Activated B cell treated with CpG ODN at 0.5 μM for 24 hours (primary cell): ENCODE measurements at places on chromosomes 5 and 9.

DNA sequence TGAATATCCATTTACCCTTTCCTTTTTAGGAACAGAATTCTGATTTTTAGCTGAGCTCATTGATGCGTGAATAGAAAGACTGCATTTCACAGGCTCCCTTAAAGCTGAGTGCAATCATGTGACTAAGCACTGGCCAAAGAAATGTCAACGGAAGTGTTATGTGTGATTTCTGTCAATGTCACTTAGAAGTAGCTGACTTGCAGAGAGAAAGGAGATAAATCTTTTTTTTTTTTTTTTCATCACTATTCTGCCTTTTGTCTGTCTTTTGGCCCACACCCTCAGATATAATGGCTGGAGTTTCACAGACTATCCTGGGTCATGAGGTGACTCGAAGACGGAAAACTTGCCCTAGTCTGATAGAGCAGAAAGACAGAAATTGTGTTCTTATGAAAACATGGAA, 39.3 kb upstream of the SLC27A6 start:
- DNase-seq: no peak

DNA sequence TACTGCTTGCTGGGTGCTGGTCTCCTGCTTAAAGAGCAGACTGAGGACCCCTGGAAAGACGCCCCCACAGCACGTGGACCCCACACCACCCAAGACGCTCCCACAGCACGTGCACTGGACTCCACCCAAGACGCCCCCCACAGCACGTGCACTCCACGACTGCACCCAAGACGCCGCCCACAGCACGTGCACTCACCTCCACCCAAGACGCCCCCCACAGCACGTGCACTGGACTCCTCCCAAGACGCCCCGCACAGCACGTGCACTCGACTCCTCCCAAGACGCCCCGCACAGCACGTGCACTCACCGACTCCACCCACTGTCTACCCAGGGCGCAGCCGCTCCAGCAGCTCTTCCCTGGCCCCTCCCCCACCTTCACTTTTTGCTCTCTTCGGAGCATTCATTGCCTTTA, 50.5 kb downstream of the EHMT1 start:
- no peak for DNase-seq

DNA sequence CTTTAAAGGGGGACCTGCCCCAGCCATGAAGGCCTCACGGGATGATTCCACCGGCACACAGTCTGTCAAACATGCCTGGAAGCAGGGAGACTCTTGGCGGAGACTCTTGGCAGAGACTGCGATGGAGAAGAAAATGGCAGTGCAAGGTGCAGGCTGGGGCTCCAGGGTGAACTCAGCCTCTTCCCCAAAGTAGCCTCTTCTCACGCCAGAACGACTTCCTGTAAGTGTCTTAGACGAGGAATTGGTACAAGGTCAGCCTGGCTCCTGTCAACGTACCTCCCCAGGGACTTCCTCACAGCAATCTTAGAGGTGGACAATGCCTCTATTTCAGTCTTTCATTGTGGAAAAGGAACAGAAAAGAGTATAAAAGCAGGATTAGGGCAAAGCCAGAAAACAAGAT, 109.3 kb downstream of the UGCG start:
- DNase-seq: no peak

- DNase-seq: no peak
Observed at GRCh38 chr5:91283899-91284298, 99.2 kb downstream of the ARRDC3 start.

GRCh38 chr9:137422604-137423513, at the start of the genes EXD3 and NOXA1:
TSS of gene EXD3 (minus strand) at chr9:137423162. CDS start at chr9:137395357, 27,805 bp downstream.
TSS of gene NOXA1 (plus strand) at chr9:137423393. CDS start at chr9:137423530, 137 bp downstream.
- DNase-seq: peak; percentile 97

DNA sequence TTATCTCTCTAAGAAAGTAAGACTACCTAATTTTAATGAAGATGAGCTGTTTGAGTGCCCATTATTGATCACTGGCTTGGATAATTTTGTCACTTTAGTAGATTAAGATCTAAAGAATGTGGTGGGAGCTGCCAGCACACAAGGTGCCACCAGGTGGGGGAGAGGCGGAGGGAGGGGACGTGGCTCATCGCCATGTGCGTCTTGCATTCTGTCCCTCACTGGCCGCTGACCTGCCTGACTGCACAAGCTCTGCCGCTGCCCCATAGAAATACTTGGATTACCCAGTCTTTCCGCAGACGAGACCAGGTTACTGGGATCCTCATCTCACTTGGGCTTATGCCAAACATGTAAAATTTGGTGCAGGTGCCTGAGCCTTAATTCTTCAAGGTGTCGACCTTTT, 37.6 kb downstream of the RHOBTB3 start:
- DNase-seq: no peak

DNA sequence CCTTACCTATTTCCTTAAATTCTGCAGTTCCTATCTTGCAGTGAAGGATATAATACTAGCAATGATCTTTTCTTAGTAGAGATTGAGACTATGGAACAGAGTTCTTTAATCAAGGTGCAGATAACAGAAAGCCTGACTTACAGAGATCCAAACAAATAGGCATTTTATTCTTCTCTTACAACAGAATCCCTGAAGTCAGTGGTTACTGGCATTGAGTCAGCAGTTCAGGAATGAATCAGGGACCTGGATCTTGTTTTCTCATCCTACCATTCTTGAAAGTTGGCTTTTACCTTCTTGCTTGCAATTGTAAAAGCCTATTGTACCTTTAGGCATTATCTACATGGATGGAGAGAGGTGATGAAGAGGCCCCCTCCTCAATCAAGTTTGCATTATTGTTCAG, 47.5 kb upstream of the TLE4 start:
- DNase-seq: no peak

GRCh38 chr9:119667163-119667562, 297.9 kb upstream of the BRINP1 start:
- DNase-seq: no peak

GRCh38 chr5:65900746-65901145, 25.6 kb upstream of the ERBIN start:
- no peak for DNase-seq

DNA sequence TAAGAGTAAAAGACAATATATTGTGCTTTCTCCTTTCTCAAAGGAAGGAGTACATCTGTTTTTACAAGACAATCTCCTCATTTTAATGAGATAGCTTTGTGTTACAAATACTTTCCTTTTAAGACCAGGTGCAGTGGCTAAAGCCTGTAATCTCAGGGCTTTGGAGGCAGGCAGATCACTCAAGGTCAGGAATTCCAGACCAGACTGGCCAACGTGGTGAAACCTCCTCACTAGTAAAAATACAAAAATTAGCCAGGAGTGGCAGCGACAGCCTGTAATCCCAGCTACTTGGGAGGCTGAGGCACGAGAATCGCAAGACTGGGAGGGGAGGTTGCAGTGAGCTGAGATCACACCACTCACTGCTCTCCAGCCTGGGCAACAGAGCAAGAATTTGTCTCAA, 11.8 kb downstream of the TMEM161B start:
- no peak for DNase-seq

- no peak for DNase-seq
Observed at GRCh38 chr9:83238871-83239640, 176.1 kb upstream of the RASEF start.

- DNase-seq: no peak
Observed at GRCh38 chr9:35254237-35254636, 92.4 kb downstream of the UNC13B start.

- DNase-seq: no peak
Observed at GRCh38 chr9:114390952-114391351, 3.2 kb upstream of the AKNA start.

- no peak for DNase-seq
Observed at GRCh38 chr5:167639766-167640165, 651.7 kb upstream of the WWC1 start.

DNA sequence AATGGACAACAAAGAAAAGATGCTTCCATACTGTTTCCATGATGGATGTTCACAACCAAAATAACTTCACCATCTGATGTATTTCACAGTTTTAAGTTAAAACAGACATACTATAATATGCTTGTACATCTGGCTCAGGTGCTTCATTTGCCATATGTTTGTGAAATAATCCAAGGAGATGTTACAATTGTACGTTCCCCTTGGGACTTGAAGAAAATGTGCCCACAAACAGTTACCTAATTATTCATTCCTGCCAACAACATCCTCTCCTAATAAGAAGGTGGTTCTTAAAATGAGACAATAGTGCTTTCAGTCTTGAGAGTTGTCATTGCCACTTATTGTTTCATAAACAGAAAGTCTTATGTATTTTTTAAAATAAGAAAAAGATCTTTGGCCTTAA, 33.1 kb upstream of the SMARCA2 start:
- no peak for DNase-seq

- no peak for DNase-seq
Observed at GRCh38 chr9:892123-892522, 50.6 kb downstream of the DMRT1 start.

DNA sequence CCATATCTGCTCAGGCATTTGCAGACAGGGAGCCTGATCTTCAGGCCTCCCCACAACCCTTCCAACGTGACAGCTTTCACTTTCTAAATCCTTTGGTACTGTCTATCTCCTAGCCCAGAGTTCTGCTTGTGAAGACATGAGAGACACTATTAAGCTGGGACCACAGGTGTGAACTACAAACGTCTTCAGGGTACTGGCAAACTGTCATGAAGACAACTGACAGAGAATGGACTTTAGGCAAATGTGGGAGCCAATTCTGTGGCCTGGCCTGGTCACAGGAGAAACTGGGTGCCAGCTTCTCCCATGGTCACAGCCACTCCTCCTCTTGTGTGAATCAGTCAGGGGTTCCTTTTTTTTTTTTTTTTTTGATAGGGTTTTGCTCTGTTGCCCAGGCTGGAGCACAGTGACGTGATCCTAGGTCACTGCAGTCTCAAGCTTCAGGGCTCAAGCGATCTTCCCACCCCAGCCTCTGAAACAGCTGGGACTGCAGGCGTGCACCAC, 10.4 kb downstream of the TRIM14 start:
- no peak for DNase-seq

DNA sequence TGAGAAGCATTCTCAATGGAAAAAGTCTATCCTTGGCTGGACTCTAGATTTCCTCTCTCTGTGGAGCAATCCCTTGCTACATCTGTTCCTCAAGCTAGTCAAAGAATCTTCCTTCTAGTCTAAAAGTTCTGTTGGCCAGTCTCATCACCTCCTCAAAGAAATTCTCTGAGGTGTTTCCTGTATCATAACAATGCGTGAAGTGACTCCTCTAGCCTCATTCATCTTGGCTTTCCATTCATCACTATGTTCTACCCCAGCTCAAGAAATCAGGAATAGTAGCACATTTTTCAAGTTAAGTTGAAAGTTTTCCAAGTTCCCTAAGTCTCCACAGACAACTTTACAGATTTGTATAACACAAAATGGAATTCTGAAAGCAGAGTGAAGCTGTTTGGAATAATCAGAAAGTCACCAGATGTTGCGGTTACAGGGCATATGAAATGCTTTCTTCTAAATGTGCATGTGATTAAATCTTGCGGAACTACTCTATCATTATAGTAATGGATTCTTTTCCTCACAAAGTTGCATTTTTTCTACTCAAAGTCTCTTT, 176.6 kb upstream of the FREM1 start:
- no peak for DNase-seq

- DNase-seq: no peak
Observed at GRCh38 chr5:9692576-9692975, 62.4 kb upstream of the TAS2R1 start.

DNA sequence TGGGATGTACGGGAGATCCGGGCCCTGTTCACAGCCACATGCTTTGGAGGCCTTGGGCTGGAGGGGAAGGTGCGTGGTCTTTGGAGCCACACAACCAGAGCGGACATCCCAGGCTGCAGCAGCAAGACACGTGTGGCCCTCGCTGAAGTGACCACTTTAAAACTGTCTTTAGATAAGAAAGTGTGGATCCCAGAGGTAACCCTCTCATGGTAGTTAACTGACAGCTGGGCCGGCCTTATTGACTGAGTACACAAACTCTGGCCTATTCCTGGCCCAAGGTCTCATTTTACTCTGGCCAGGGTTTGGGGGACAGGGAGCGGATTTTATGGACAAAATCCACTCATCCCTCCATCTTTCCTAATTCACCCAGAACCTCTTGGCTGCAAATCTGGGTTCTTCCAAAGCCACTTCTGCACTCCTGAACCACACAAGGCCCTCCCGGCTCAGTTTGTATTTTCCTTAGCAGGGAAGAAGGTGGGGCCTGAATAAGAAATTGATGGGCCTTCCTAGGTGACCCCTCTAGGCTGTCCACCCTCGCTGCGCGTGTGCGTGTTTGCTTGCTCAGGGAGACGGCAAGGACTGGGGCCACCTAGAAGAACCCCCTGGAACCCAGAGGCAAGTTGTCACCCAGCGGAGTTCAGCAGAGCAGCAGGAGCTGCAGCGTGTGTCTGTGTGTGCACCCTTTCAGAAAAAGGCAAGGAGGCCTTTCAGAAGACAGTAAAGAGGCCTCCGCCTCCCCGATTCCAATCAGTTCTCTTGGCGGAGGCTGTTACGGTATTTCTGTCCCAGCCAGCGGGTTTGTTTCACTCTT, 73.3 kb upstream of the ORM1 start:
- DNase-seq: no peak

- DNase-seq: no peak
Observed at GRCh38 chr9:34563262-34563661, 26.3 kb downstream of the CNTFR start.

DNA sequence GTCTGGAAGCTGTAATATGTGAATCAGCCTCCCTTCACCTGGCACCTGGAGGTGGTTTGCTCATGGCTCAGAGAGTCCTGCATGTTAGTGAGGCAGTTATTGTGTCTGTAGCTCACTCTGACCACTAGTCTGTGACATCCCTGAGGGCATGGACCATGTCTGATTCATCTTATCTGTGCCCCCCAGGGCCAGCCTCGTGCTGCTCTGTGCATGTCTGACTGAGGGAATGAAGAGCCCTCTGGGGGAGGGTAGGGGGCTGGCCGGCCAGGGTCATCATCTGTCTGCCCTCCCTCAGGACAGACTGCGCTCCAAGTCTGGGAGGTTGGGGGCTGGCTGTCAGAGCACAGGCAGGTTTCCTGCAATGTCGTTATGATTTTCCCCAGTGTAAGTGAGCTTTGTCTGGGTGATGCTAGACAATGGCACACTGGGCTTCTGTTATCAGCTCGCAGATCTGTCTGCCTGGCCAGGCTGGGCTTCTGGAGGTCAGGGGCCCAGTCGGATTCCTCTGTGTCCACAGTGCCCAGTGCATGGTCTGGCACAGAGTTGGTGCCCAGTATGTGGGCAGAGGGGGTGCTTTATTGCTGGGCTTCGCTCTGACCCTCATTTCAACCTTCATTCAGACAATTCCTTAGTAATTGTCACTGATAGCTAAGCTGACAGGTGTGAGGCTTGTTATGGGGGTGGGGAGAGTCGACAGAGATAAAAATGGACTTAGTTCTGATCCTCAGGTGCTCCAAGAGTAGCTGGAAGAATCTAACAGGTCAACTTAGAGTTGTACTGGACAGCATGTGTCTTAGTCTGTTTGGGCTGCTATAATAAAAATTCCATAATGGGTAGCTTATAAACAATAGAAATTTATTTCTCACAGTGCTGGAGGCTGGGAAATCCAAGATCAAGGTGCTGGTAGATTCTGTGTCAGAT, 85.7 kb upstream of the SHB start:
- no peak for DNase-seq
